ENCODE measurements at places on chromosomes 6 and 20. TPM values are rescaled to one million over a fixed set of nuclear protein-coding genes. Genes with fewer than 3 reads are reported as not detected.

GRCh38 chr6:169019727-169020491 is 233.7 kb downstream of the THBS2 start:
- no peak for DNase-seq

ULBP3 gene
- 0.41 TPM for total RNA-seq

DNA sequence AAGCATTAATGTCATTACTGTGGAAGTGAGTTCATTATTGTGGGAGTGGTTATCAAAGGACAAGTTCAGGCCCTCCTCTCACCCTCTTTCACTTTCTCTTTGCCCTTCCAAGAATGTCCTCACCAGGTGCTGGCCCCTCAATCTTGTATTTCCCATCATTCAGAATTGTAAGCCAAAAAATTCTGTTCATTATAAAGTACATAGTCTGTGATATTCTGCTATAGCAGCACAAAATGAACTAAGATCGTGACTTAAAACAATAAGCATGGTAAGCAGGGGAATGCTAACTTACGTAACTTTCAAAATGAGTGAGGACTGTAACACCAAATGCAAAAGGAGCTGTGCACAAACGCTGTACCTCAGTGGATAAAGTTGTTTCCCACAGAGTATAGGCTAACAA is 515.7 kb upstream of the BTBD3 start:
- DNase-seq: no peak

DNA sequence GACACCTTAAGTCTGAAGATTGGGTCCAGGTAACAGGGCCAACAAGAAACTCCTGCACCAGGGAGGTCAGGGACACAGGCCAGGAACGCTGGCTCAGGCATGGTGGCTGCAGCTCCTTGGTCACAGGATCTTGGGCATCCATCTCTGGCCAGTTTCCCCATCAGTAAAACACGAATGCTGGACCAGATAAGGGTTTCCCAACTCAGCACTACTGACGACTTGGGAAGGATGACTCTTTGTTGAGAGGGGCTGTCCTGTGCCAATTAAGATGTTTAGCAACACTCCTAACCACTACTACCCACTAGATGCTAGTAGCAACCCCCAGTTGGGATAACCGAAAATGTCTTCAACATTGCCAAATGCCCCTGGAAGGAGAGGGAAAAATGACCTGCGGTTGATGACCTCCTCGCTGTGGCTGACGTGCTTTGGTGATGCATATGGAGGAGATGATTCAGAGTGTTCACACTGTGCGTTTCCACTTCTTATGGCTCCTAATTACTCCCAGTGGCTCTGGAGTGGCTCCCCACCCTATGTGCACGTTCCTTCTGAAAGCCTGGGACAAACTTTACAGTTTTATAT is 261.9 kb downstream of the CDH26 start:
- no peak for DNase-seq

TRMT6 gene
- total RNA-seq: 4.1 TPM

DNA sequence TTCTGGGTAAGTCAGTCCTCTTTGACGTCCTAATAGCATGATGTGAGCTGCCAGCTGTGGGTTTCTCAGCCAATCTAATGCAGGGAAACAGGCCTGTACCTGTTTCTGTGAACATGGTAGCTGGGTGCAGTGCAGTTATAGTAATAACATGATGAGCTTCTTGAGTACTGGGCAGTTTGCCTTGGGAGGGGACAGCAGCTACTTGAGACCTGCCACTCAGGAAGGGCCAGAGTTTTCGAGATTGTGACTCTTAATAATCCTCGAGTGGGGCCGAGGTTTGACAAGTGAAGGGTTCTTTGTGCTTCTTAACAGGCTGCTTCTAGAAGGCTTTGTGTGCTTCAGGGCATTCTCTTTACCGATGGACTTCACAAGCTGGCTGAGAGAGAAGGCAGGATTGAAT is 180.1 kb downstream of the JARID2 start:
- DNase-seq: no peak

DNA sequence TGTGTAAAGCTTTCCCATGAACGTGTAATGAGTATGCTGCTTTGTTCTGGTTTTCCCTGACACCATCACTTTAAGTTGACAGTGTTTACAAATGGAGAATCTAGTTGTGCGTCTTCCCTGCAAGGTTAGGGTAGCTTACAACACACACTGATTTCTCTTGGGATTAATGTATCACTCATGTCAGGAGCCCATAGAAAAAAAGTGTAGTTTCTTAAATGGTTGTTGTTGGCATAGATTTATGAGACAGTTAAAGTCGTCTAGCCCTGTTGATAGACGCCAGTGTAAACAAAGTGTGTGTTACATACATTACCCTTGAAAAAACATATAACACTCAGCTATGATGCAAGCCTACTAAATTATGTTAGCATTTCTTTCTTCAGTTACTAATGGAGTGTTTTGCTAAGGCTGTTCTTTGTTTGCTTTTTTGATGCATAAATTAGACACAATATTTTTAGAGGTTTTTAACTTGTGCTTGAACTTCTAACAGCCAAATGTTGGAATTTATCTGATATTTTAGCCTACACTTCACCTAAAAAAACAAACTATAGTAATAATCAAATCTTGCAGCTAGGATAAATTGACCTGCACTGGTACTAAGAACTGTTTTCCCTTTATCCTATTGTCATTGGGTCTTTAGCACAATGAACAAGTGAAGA is 88.6 kb downstream of the RNF217 start:
- no peak for DNase-seq

- DNase-seq: no peak
These were observed 449.8 kb downstream of the HACE1 start for GRCh38 chr6:104409913-104410312.

- DNase-seq: peak; percentile 61
These were observed 39.1 kb downstream of the TMX4 start for GRCh38 chr20:7980332-7981046.

DNA sequence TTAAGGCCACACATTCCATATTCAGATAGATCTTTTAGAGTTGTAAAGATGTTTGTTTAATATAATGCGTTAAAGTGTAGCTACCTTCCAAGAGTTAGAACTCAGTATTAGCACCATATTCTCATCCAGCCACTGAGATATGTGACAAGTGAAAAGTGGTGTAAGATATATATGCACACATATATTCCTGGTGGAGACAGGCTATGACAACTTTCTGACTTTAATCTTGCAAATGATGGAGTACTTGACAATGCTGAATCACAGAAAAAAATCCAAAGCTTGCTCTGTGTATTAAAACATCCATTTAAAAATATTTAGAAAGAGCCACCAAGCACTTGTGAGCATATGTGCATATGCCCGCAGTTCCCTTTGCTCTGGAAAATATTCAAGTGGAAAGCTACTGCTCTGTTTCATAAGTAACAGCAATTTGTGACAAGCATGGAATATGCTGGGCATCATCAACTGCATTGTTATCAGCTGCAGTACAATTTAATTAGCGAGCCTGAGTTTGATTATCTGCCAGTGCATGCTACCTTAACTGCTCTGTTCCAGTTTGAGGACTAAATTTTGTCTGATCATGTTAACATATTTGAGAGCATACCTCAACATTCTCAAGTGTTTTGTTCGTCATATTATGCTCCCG is 64.8 kb downstream of the VIP start:
- DNase-seq: peak; percentile 0

DNA sequence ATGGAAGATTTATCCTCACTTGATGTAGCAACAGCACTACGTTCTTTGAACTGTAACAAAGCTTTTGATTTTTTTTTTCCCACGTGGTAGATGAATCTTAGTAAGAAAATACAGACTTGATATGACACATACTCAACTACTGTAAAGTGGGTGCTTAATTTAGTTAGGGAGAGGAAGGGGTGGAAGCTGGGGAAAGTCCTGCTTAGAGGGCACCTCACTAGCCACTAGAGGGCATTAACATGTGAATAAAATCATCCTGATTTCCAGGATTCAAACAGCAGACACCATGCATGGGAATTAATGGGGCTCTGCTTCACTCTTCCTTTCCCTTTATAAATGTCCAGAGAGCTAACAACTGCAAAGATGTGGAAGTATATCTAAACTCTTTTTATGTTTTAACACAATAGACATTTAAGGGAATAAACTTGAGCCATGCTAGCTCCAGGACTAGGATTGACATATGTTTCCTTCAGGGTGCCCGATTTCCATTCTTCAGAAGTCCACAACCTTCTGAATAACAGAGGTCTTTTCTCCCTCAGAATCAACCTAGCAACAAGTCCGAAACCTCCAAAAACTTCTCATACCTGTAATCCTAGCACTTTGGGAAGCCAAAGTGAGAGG is 250.1 kb downstream of the ATXN1 start:
- peak; percentile 63 for DNase-seq

GRCh38 chr20:32337937-32338661 is 20.0 kb upstream of the ASXL1 start:
- DNase-seq: no peak

- DNase-seq: no peak
These were observed 99.5 kb downstream of the FOXC1 start for GRCh38 chr6:1709234-1709641.

DNA sequence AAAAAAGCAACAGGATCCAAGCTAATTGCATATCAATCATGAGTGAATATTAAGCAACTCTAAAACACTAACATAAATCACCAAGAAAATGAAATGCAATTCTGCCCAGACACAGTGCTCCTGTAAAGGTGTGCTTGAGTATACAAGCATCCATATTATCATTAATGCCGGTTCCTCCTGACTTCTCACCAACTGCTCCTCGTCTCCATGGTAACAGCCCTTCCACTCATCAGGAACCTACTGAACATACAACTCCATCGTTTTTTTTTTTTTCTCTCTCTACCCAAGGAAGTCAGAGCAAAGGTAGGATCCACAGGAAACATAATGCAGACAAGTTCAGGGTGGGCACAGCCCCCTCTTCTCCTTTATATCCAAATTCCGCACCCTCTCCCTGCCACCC is 12.4 kb downstream of the GABBR1 start:
- no peak for DNase-seq

DNA sequence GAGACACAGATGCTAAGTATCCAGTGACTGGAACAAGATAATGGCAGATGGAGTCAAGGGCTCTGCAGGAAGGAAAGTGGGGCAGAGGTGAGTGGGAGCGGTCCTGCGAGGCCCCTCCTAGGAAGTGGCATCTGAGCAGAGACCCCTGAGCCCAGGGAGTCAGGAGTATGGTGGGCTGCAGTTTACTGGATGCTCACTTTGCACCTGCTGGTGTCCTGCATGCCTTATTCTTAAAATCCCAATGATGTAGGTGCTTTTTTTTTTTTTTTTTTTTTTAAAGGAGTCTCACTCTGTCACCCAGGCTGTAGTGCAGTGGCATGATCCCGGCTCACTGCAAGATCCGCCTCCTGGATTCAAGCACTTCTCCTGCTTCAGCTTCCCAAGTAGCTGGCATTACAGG is 5.6 kb downstream of the CEBPB start:
- no peak for DNase-seq

PRPH2 gene
- total RNA-seq: 0.72 TPM

GRCh38 chr20:53944796-53945195 is 125.6 kb downstream of the BCAS1 start:
- no peak for DNase-seq

- no peak for DNase-seq
These were observed 139.4 kb upstream of the ENPP5 start for GRCh38 chr6:46310196-46310595.

- no peak for DNase-seq
These were observed 288.0 kb upstream of the JAG1 start for GRCh38 chr20:10961651-10962288.

DNA sequence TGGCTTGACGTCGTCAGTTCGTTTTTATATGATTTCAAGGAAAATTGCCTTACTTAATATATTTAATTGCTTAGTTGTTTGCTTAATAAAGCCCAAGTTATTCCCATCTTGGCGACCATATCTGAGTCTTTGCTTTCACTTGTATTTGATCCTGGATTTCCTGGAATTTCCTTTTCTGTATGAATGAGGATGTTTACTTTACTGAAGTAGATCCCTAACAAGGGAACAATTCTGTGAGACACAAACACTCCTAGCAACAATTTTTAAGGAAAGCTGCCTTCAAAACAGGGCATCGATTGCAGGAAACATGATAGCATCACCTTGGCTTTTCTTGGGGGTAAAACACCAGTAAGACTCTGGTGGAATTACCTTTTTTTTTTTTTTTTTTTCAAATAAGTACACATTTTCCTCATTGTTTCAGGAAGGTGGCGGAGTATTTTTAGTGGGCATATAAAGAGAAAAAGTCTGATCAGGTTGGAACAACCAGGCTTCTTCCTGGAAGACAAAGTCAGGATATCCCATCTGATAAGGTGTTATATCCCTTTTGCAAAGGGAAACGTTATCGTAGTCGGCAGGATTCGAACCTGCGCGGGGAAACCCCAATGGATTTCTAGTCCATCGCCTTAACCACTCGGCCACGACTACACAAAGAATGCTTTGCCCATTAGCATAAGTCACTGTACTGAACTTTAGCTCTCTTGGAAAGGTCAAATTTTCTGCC is 68.5 kb upstream of the ZNF184 start:
- no peak for DNase-seq

KCNG1 gene
- total RNA-seq: 3.0 TPM

EPHA7 gene
- 1.5 TPM for total RNA-seq

- peak; percentile 4 for DNase-seq
These were observed 816.4 kb downstream of the EYS start for GRCh38 chr6:64890609-64891008.

- no peak for DNase-seq
These were observed 12.9 kb downstream of the FARS2 start for GRCh38 chr6:5274231-5274630.

BMP7 gene
- not detected for total RNA-seq

DNA sequence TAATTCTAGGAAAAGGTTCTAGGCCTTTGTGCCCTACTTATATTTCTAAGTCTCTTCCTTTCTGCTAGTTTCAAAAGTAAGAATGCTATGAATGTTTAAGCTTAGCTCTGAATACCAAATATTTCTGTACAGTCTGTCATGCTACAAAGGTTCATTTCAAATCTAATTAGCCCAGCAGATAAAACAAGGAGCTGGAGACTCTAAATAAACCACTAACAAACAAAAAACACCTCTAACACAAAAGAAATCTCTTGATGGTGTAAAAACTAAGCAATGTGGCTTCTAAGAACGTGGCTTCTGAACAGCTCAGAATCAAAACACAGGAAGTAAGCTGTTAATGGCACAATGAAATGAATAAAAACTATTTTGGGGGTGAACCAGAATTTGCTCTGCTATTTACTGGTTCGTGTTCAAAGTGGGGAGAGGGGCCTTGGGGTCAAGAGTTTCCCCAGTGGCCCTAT is 198.3 kb downstream of the BCAS1 start:
- peak; percentile 23 for DNase-seq

DNA sequence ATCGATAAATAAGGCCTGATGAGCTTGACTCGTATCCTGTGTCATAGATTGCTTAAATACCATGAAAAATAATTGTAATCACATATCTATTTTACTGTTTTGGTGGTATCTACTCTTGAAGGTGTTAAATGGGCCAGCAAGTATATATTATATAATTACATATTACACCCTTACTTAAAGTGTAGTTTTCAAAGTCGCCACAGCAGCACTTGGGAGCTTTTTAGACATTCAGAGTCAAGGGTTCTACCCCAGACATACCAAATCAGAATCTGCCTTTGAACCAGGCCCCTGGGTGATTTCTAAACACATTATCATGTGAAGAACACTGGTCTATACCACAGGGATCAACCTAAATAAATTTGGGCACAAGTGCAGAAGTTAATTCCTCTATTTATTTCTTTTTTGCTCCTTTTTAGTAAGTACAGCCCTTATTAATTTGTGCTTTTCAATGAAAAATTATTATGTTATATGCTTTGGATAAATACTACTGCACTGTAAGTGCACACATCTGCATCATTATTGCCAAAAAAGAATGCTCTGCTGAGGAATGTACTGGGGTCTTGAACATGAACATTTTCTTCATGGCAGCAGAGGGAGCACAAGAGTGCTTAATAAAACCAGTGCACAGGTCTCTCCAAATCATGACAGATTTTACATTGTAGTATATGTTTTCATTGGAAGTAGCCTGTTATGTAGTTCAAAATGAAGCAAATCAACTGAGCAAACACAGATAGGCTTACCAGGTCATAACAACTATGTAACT is 3.1 kb upstream of the ATXN1 start:
- peak; percentile 84 for DNase-seq

Data from fibroblast of the aortic adventitia (primary cell).